ENCODE measurements at places on chromosomes 12 and 14. TPM values are rescaled to one million over a fixed set of nuclear protein-coding genes. Genes with fewer than 3 reads are reported as not detected.

GRCh38 chr14:95141684-95142083 lies 15.6 kb downstream of the DICER1 start:
- no peak for DNase-seq

DNA sequence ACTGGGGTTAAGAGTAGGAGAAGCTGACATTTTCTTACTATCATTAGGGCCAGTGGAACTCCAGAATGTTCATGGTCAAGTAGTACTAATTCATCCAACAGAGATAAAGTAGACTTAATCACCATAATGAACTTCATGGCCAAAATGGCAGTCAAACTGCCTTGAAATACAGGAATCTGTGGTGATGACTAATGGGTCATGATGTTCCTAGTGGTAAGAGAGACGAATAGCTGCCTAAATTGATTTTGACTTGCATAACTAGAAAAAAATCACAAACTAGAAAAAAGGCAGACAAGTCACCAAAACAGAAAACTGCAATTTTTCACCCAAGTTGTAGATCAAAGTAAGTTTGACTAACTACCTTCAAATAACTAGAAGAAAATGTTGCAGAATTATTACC lies 138.5 kb downstream of the MGAT4C start:
- DNase-seq: no peak

Gene CLEC4C
- total RNA-seq: not detected

Gene KLRD1
- 1.8 TPM for total RNA-seq

Gene KCNA1
- total RNA-seq: 0.03 TPM

- peak; percentile 53 for DNase-seq
These were observed 80.8 kb downstream of the ZNF664 start for GRCh38 chr12:124053851-124054250.

GRCh38 chr14:50067723-50068495 lies 48.5 kb downstream of the VCPKMT start:
- peak; percentile 64 for DNase-seq

DNA sequence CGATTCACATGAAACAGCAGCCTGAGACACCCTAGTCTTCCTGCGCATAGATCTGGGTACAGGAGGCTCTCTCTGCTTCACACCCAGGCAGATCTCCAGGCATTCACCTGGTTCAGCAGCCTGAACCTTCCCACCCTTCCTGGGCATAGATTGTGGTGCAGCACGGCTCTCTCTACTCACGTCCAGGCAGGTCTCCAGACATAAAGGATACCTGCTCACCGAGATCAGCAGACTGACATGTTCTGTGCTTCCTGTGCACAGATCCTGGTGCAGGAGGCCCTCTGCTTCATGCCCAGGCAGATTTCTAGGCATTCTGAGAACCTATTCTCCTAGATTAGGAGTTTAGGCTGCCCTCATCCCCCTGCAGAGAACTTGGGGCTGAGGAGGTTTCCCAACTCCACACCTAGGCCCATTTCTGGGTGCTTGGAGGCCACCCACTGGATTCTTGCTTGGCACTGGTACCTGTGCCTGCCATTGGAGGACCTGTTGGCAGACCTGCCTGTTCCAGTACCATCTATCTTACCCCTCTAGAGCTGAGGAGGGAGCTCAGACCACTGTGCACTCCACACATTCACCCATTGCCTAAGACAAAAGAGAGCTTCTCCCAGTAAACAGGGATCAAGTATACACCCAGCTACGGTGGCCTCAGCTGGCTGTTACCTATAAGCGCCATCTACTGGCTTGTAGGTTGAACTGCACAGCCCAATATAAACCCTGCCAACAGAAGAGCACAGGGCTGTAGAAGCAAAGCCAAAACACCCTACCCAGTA lies 28.0 kb upstream of the GARIN6 start:
- DNase-seq: peak; percentile 19

Gene TMEM63C
- 1.4 TPM for total RNA-seq

GRCh38 chr14:105091517-105092170 lies 26.4 kb upstream of the GPR132 start:
- peak; percentile 65 for DNase-seq

GRCh38 chr14:101096551-101096950 lies 193.0 kb upstream of the RTL1 start:
- DNase-seq: no peak

DNA sequence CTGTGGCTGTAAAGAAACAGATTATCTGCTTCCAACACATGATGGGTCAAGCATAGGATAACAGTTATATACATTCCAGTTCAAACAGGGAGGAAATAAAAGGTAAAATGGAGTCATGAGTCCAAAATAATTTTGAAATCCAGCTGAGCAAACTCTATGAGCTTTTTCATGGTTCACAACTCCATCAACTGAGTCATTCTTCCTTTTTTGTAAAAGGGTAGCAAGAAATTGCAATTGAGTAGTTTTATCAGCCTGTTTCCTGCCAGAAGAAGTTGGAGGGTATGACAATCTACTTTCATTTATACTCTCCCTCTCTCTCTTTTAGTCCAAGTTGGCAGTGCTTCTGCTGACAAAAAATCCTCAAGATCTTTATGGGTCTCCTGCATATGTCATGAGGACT lies 95.6 kb downstream of the CPNE8 start:
- no peak for DNase-seq

Gene C1QL4
- total RNA-seq: 0.12 TPM

- no peak for DNase-seq
These were observed 9.3 kb upstream of the TMEM260 start for GRCh38 chr14:56570295-56570694.

- DNase-seq: no peak
These were observed 318.2 kb downstream of the TMEM117 start for GRCh38 chr12:44154128-44154527.

- DNase-seq: peak; percentile 27
These were observed 169.0 kb downstream of the PRIMA1 start for GRCh38 chr14:93619176-93619793.

Gene HHIPL1
- 5.3 TPM for total RNA-seq

DNA sequence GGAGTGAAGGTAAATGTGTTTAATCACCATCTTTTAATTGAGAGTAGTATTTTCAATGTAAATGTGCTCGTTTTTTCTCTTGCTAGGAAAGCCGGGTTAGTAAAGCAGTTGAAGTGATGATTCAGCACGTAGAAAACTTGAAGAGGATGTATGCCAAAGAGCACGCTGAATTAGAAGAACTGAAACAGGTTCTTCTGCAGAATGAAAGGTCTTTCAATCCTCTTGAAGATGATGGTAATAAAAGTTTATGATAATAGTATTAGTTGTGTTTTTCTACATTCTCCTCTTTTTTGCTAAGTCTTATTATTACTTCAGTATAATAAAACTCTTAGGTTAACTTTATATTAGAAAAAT lies 93.9 kb downstream of the DNAI7 start:
- DNase-seq: no peak

DNA sequence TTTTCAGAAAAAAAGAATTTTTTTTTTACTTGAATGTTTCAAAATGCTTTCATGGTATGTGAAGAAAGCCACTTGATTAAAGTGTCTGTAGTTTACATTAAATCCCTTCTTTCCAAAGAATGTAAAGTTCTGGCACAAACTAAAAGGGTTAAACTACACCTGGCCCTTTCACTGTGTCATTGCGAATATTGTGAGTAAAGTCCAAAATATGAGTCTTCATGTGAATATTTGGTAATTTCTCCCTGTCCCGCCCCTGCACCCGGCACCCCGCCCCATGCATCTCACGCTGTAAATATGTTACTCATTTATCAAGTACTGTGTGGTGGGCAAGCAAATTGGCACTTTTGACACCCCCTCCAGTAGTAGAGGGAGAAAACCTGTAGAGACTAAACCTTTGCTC lies 274.7 kb downstream of the TTC6 start:
- no peak for DNase-seq

DNA sequence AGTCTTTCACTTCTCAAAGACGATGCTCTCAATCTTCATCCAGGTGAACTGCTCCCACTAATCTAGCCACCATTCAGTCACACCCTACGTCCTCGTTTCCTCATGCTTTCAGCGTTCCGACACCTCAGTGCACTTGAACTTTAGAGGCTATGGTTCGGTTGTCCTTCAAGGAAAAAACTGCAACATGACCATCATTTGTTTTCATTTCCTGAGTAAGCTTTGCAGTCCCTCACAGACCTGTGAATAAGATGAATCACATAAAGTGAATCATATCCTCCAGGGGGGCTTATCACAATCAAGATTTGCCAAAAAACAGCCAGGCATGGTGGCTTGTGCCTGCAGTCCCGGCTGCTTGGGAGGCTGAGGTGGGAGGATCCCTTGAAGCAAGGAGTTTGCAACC lies 80.2 kb downstream of the TMCC3 start:
- DNase-seq: no peak

- DNase-seq: no peak
These were observed 43.9 kb downstream of the FRS2 start for GRCh38 chr12:69514111-69514510.

Gene SIX6
- total RNA-seq: not detected

DNA sequence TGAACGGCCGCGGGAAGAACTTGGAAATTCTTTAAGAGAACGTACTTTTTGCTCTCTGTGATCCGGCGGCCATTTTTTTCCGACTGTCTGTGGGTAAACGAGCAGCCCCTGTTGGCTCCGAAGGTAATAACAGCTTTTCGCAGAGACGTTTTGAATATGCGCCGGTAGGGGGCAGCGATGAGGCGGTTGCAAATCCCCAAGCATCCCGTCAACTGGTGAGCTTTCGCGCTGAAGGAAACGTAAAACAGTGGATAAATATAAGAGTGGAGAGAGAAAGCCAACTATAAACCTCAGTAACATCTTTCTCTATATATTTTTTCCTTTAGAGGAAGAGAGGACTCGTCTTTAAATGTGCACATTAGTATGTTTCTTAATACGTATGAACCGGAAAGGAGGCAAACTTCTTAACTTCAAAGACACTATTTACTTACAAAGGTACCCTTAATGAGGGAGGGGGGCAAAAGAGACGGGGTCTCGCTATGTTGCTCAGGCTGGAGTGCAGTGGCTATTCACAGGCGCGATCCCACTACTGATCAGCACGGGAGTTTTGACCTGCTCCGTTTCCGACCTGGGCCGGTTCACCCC lies 9.6 kb upstream of the NEMF start:
- DNase-seq: peak; percentile 90

Measured in mucosa of gallbladder (tissue), 1 donor.